ENCODE measurements at places on chromosomes 5 and 9.

GRCh38 chr9:69549310-69550202 lies 122.6 kb downstream of the APBA1 start:
- no peak for DNase-seq

GRCh38 chr9:92663951-92664350 lies 6.0 kb downstream of the IPPK start:
- no peak for DNase-seq

DNA sequence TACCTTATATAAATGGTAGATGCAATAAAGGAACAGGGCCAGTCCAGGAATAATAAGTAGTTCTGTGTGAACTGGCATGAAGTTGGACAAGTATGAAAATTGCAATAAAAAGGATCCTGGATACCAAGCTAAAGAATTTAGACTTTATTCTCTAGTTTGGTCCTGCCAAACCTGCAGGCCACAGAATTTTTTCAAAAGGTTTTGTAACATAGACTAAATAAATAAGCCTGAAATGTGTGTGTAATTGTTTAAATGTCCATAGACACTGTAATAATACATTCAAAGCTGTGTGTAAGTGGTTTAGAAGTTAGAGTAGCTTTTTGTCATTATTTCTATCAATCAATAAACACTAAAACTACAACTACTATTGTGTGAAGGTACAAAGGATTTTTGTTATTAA lies 75.8 kb upstream of the PLPP1 start:
- no peak for DNase-seq

- DNase-seq: no peak
These were observed 113.8 kb downstream of the TRIM32 start for GRCh38 chr9:116800885-116801284.

- no peak for DNase-seq
These were observed 17.4 kb upstream of the PITX1 start for GRCh38 chr5:135051399-135051798.

GRCh38 chr9:98306384-98307145 lies 51.1 kb upstream of the TBC1D2 start:
- no peak for DNase-seq

DNA sequence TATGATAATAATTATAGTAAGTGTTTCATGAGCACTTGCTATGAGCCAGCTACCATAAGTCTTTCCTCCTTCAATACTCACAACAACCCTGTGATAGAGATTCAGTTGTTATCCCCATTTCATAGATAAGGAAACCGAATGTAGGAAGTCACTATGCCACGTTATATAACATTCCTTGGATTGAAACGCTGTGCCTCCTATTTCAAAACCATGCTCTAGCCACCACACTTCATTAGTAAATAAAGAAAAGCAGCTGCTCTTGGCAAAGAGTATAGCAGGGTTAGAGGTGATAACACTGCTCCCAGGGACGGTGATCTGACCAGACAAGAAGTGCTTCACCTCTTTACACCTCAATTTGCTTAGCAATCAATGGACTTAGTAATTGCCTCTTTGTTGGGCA lies 5.5 kb downstream of the ADAMTS12 start:
- no peak for DNase-seq

GRCh38 chr5:105968981-105969380 lies 1701.8 kb downstream of the EFNA5 start:
- no peak for DNase-seq

GRCh38 chr5:180799902-180800801 lies 2.5 kb downstream of the MGAT1 start:
- DNase-seq: no peak

DNA sequence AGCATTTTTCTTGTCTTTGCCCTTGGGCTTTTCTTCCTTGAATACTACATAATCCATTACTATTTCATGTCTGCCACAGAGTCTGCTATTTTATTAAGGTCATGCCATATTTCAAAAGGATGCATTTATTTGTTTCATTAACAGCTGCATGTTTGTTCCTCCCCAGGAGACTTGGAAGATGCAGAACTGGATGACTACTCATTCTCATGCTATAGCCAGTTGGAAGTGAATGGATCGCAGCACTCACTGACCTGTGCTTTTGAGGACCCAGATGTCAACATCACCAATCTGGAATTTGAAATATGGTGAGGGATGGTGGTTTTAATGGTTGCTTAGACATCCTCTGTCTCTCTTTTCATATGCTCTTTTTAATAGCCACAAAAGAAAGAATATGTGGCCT lies 4.0 kb downstream of the IL7R start:
- no peak for DNase-seq

GRCh38 chr5:125823572-125823971 lies 599.6 kb upstream of the GRAMD2B start:
- no peak for DNase-seq

GRCh38 chr5:76404223-76405211 lies 1.4 kb downstream of the IQGAP2 start:
- no peak for DNase-seq

DNA sequence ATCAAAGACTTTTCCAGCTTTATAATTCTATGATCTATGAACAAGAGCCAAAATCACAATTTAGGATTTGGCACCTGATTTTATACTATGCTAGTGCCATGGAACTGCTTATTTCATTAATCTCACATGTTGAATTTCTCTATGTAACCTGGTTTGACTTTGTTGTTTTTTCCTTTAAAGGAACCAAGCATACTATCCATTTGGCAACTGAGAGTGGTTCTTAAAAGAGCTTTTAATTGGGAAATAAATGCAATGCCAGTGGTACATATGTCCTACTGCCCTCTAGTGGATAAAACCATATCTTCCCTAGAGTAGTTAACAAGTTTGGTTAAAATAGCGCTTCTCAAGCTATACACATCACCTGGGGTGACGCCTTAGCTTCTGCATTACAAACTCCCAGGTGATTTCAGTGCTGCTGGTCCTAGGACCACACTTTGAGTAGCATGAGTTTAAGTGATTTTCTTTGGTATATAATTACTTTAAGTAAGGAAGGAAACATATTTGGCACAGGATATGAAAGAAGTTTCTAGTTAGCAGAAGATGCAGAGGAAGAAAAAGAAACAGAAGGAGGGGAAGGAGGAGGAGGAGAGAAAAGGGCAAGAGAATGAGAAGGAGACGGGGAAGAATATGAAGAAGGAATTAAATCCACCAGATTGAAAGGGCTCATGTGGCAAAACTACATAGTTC lies 56.8 kb downstream of the FGF10 start:
- DNase-seq: no peak

- DNase-seq: no peak
These were observed 672 bp upstream of the KCNT1 start for GRCh38 chr9:135701067-135701958.

DNA sequence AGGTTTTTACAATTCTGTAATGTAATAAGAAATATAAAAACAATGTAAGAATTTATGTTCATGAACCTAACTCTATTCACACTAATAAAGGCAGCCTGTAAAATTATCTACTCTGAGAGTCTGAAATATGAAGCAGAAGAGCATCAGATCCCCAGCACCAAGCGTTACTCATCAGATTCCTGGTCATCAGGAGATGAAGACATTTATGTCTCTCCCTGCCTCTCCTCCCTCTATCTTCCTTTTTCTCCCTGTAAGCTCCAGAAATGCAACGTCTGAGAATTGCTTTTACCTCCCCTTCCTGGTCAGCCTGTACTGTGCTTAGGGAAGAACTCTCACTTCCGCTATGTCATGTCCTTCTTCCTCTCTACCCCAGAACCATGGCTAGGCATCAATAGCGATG lies 114.4 kb upstream of the SLIT3 start:
- DNase-seq: no peak

DNA sequence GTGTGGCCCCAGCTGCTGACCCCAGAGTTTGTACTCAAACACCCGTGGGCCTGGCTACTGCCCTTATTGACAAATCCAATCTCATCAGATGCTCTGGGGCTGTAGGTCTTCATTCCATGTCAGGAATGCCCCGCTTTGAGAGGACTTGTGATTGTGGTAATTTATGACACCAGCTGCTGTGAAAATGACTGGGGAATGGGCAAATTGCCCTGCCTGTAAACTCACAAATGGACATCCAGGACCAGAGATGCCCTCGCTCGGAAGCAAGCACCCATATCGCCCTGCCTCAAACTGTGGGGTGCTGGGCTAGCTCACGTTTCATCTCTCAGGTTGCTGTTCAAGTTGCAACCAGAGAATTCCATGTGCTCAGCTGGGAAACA lies 225.9 kb upstream of the MAP3K1 start:
- DNase-seq: no peak

DNA sequence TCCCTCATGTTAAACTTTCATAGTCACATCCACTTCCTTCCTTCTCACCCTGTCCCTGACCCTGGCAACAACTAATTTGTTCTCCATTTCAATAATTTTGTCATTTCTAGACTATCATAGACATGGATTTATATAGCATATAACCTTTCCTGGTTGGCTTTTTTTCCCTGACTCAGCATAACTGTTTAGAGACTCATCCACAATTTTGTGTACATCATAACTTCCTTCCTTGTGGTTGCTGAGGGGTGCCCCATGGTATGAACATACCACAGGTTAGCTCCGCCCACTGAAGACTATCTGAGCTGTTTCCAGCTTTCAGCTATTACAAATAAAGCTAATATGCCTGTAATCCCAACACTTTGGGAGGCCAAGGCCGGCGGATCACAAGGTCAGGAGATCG lies 137.3 kb downstream of the PHF2 start:
- no peak for DNase-seq

DNA sequence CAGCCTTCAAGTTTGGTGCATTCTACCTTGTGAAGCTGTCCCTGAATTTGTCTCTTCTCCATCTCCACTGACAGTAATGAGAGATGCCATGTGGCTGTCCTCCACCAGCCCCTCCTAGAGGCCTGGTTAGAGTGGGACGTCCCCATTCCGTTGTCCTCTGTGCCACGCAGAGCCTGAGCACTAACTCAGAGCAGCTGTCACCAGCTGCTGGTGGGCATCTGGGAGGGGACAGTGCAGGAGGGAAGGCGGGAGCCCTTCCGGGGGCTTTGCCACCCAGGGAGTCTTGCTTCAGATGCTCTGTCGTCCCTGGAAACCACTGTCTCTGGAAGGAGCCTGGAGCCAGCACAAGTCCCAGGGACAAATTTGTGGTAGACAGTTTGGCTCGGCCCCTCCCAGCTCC lies 78.6 kb downstream of the PDZD2 start:
- DNase-seq: no peak

- no peak for DNase-seq
These were observed 11.1 kb upstream of the VPS13A start for GRCh38 chr9:77166193-77166592.

DNA sequence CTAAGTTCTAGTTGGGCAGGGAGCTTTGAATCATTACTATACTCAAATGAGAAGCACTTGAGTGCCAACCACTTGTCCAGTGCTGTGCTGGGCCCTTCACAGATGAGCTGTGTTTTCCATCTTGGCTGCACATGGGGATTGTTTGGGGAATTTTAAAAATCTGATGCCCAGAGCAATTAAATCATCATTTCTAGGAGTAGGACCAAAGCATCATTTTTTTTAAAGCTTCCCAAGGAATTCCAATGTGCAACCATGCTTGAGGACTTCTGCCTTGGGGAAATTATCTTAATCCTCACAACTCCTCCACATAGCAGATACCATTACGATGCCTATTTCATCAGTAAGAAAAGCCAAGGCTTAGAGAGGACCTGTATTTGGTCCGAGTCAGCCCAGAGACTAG lies 131.4 kb downstream of the TMEM174 start:
- DNase-seq: no peak

GRCh38 chr5:142390334-142390733 lies 65.5 kb upstream of the SPRY4 start:
- DNase-seq: no peak

DNA sequence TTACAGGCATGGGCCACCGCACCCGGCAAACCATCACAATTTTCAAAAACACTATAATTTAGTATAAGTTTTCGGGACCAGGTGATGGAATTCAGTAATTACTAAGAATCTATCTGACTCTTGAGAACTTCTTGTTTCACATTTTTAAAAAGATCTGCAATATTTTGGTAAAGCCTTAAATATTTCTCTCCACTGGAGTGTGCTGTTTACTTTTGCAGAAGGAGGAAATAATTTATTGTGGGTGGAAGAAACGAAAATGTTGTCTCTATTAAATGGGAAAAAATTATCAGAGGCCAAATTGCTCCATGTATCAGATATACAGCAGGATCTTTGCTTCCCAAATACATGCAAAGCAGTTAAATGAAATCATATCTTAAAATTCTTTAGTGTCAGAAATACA lies 566.8 kb upstream of the CYLC2 start:
- DNase-seq: no peak

DNA sequence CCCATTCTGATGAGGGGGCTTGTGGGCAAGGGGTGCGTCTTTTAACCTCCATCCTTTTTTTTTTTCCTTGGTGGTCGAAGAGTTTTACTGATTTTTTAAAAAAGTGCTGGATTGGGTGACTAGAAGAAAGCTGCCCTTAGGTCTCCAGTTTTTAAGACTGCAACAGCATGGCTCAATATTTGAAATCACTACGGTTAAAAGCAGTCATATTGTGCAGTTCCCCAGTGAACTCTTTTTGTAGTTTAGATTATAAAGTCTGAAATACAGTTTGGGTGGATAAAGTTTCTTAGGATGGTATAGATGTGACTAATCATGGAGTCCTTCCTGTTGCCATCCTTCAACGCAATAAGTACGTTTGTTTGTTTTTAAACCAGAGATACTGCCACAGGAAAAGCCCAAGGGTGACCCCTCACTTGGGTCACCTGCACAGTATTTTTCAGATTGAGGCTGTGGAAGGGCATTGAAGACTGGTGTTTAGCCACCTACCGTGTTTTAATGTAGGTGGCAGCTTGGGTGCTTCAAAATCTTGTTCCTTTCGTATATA lies 520 bp upstream of the DHFR start:
- DNase-seq: no peak

GRCh38 chr5:53069626-53070025 lies 39.9 kb downstream of the MOCS2 start:
- no peak for DNase-seq

- no peak for DNase-seq
These were observed 118.0 kb downstream of the ESM1 start for GRCh38 chr5:54867310-54867944.

- DNase-seq: no peak
These were observed 45.7 kb upstream of the KCNN2 start for GRCh38 chr5:114316167-114316566.

- no peak for DNase-seq
These were observed 19.7 kb downstream of the ANXA2R start for GRCh38 chr5:43020399-43020746.

- no peak for DNase-seq
These were observed 280.0 kb upstream of the MAP3K1 start for GRCh38 chr5:56535347-56535746.

- DNase-seq: no peak
These were observed 216.7 kb downstream of the BNC2 start for GRCh38 chr9:16653491-16654399.

- no peak for DNase-seq
These were observed 11.3 kb downstream of the FRMD3 start for GRCh38 chr9:83526901-83527300.

DNA sequence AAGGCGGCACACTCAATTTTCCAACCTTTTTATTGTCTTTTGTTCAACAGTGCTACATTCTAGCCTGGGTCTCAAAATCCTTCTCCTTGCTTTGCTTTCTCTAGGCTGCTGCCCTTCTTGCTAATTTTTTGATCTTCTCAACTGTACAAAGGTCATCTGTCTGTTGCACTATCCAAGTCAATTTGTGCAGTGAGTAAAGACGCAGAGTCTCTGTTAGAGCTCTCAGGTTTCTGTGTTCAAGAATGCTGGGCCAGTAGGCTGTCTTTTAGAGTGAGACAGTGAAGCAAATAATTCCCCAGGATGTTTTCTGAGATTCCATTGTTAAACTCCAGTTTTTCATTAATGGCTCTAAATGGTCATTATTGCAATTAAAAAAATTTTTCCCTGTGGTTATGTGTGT lies 255.7 kb upstream of the ACTBL2 start:
- DNase-seq: no peak

Measured in bone marrow (tissue), 2 donors.